ENCODE measurements at places on chromosomes 12 and 14.

DNA sequence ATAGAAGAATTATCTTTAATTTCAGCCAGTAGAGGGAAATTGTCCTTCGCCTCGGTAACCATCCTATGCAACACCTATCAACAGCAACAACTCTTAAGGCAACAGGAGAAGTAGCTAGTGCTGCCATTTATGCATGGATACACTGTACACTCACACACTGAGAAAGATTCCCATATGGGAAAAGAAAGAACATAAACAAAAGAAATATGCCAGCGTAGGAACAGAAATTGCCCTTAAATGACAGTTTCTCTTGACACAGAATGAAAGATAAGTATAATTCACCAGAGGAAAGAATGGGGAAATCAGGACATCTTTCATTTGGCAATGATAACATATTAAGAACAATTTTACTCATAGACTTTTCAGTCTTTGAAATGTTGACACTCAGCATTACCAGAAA lies 466.9 kb downstream of the BCAT1 start:
- no peak for DNase-seq

DNA sequence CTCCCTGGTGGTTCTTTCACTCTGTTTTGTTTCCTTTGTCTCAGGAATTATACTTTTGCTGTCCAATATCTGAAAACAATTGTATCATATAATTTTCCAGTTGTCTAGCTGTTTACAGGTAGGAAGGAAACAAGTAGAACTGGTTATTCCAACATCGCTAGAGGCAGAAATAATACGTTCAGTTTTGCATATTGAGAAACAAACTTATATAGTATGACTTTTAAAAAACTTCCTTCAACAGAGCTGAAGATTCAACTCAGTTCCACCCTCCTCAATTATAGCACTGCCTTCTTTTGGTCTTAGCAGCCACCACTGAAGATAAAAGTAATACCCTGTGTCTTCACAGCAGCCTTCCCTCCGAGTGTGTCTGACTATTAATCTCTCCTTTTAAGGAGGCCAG lies 214.3 kb downstream of the EFCAB11 start:
- no peak for DNase-seq

GRCh38 chr12:121451961-121452339 lies 52.0 kb downstream of the RNF34 start:
- DNase-seq, result no peak

GRCh38 chr12:46470036-46470627 lies 97.6 kb upstream of the SLC38A2 start:
- DNase-seq, result no peak

- no peak for DNase-seq
These were observed 21.4 kb upstream of the RASSF8 start for GRCh38 chr12:25937096-25937495.

- no peak for DNase-seq
These were observed 215.9 kb downstream of the CHST11 start for GRCh38 chr12:104672501-104673265.

- no peak for DNase-seq
These were observed 1.9 kb upstream of the PPP1R13B start for GRCh38 chr14:103849151-103849886.

DNA sequence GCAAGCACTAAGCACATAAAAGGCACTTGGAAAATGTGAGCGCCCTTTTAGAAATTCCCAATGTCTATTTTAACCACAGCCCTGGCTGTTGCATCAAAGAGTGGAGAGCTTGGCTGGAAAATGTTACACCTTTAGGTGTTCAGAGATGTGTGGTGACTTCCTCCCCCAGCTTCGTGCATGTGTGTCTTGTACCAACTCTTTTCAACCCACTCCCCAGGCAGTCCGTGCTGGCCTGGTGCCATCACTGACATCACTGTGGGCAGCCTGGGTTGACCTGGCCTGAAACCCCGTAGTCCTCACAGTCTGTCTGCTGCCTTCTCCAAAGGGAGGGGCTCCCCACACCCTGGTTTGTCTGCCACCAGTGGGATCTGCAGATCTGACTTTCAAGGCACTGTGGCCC lies 101.8 kb downstream of the SCARB1 start:
- no peak for DNase-seq

- no peak for DNase-seq
These were observed 52.9 kb downstream of the MYF5 start for GRCh38 chr12:80769553-80770140.

GRCh38 chr12:27338473-27338872 lies 5.8 kb downstream of the BMAL2 start:
- DNase-seq, result no peak

GRCh38 chr14:26622611-26623010 lies 24.8 kb upstream of the NOVA1 start:
- no peak for DNase-seq

DNA sequence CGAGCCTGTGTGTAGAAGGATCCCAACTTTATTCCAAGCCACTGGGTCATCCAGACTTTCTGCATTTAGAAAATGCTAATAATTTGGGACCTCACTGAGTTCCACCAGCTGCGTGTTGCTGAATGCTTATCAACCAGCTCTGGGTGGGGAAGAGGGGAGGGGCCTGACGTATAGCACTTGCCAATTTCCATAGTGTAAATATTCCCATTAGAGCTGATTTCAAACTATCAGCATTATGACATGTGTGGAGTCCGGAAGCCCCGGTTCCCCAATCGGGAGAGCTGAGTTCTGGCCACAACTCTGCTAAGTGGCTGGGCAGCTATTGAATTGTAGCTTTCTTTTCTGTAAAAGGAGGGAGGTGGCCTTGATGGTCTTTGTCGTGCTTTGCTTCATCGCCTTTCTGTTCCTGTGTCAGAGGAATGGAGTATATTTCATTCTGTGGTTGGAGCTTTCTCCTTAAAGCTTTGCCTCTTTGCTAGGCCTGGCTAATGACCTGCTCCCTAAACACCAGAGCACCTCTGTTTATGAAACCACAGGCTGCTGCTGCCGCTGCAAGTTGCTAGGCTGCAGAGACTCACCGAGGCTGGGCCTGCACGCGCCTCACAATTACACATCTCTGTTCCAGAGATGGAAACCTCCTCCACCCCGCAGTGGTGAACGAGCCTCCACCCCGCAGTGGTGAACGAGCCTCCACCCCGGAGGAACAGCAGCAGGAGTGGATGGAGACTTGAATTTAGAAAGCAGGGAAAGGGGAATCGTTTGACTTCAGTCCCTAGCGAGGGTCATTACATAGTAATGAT lies 7.7 kb upstream of the BCL7A start:
- DNase-seq, result no peak

DNA sequence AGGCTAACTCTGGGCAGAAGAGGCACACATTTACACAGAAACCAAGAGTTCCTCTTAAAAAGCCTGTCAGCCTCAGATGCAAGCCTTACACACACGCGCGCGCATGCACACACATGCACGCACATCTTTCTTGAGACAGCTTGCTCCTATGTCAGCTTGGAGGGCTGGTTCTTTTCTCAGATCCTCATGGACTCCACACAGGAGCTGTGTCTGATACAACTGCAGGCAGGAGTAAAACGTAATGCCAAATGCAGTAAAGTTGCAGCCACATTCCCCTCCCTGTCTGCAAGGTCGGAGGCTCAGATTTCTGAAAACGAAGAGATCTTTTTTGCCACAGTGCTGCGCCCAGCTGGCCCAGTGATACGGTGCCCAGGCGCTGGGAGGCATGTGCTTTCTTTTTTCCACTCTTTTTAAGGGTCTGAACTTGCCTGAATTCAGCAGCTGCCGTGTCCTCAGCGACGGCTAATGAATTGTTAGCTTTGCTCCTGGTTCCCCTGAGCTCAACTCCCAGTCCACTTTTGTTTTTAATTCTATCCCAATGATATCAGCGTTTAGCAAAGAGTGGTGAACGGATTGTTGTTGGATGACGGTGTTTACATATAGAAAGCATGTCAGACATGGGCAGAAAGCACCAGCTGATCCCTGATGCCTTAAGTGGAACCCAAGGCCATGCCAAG lies 72.9 kb upstream of the FOXN3 start:
- no peak for DNase-seq

DNA sequence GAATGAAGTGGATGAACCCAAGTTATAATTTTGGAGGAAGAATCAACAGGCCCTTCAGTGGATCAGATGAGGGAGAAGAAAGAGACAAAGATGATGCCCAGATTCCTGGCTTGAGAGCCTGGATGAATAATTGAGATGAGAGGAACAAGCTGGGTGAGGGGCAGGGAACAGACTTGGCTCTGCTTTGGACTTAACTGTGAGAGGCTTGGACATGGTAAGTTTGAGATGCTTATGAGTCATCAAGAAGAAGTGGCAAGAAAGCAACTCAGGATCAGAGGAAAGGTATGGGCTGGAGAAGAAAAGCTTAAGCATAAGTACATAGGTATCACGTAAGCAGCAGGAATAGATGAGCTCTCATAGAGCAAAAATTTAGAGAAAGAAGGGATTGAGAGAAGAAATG lies 55.3 kb downstream of the FIGNL2 start:
- DNase-seq, result no peak

DNA sequence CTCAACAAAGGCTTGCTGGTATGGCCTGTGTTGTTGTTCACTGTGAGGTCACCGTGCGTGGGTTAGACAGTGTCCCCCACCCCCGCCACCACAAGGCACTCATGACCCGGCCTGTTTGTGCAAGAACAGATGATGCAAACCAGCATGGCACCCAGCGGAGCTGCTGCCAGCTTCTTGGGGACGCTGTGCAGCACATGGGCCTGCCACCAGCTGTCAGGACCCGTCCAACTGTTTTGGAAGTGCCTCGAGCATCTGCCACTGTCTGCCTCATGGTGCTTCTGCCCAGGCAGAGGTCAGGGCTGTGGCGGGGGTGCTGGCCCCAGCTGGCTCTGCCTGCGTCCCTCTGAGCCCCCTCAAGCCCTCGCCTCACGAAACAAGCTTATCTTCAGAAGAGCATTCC lies 1.5 kb downstream of the ASB2 start:
- DNase-seq, result no peak

DNA sequence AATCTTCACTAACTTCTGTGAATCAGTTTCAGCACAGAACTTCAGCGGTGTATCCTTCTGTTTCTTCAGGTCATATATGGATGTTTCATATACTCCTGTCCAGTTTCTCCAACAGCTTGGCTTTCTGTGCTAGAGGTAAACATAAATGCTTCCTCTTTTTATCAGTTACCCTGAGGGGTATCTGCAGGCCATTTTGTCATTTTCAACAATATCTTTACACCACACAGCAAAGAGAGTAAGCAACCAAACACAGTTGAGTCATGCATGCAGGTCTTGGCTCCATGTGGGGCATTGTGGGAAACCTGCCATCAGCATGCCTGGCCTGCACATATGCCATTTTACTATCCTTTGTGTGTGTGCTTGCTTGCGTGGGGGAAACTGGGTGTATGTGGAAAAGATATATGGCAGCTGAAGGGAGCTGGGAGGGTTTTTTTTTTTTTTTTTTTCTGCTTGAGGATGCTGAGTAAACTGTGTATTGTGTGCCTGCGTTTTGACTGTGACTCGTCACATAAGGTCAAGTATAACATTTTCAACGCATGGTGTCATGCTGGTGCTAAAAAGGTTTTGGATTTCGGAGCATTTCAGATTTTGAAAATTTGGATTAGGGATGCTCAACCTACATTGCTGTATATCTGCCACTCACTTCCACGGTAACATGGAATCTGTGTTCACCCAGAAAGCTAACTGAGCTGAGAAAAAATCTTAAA lies 56.1 kb upstream of the YARS2 start:
- no peak for DNase-seq

DNA sequence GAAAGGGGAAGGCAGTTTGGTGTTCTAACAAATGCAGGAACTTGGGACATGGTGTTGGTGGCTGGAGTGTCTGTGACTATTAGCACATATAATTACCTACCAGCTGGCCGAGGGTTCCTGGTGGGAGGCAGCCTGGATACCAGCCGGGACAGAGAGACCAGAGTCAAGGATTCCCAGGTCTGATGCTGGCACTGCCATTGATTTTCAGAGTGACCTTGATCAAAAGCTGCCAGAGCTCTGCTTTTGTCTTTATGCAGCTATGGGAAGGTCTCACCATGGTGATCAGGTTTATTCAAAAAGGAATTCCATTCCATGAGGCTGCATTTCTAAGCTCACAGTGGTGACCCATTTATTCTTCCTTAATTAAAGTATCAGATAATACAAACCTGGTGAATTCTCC lies 101.0 kb upstream of the PWP1 start:
- no peak for DNase-seq

GRCh38 chr14:104444159-104445030 lies 135.2 kb upstream of the C14orf180 start:
- no peak for DNase-seq

- DNase-seq, result no peak
These were observed 8.1 kb upstream of the USP30 start for GRCh38 chr12:109044241-109044640.

GRCh38 chr12:81679614-81680013 lies 79.5 kb downstream of the PPFIA2 start:
- no peak for DNase-seq

GRCh38 chr14:81311778-81312177 lies 88.3 kb downstream of the STON2 start:
- DNase-seq, result no peak

- no peak for DNase-seq
These were observed 420.3 kb downstream of the CCDC91 start for GRCh38 chr12:28610401-28611114.

GRCh38 chr12:4137015-4137414 lies 136.5 kb upstream of the CCND2 start:
- DNase-seq, result no peak

DNA sequence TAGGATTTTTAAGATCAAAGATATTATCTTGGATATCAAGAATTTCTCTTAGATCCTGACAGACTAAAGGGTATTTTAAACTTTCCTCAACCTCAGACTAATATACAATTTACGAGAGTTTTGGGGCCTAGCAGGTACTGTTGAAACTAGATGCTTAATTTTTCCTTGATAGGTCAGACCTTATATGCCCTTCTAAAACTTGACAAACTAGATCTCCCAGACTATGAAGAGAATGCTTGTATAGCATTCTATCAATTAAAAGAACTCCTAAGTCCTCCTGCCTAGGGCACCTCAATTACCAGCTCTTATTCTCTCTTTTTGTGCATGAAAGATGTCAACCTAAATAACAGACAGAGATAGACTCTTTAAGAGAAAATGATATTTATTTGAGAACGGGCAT lies 60.4 kb upstream of the TRIM9 start:
- DNase-seq, result no peak

Measured in nucleus accumbens (tissue), 56 donors.